ENCODE measurements at places on chromosomes 2 and 18.

DNA sequence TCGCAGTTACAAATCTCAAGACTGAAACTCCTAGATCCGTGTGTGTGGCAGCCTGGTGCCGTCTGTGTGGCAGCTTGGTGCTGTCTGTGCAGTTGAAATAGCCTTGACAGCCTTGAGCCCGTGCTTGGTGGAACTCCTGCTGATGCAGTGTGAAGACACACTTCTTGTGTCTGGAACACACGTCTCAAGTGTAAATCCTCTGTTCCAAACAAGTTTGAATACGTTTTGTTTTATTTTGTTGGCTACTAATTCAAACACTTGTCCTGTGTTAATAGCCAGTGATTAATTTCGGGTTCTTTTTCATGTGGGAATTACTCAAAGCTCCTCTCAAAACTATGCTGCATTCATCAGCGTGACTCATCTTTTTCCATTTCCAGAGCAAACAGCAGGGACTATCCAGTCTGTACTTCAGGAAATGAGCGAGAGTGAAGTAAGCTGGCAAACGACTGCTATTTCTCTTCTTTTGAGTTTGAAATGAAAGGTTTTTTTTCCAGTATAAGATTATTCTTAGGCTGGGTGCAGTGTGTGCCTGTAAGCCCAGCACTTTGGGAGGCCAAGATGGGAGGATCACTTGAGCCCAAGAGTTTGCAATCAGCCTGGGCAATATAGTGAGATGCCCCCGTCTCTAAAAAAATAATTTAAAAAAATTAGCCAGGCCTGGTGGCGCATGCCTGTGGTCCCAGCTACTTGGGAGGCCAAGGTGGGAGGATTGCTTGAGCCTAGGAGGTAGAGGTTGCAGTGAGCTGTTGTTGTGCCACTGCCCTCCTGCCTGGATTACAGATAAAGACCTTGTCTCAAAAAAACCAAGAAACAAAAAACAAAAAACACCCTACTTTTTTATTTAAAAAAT, 152.9 kb downstream of the SPP2 start:
- peak; percentile 37 for DNase-seq

GRCh38 chr2:217752714-217753459, 249.9 kb downstream of the TNS1 start:
- no peak for DNase-seq

GRCh38 chr2:10397878-10398277, 50.2 kb downstream of the ODC1 start:
- DNase-seq, result no peak

DNA sequence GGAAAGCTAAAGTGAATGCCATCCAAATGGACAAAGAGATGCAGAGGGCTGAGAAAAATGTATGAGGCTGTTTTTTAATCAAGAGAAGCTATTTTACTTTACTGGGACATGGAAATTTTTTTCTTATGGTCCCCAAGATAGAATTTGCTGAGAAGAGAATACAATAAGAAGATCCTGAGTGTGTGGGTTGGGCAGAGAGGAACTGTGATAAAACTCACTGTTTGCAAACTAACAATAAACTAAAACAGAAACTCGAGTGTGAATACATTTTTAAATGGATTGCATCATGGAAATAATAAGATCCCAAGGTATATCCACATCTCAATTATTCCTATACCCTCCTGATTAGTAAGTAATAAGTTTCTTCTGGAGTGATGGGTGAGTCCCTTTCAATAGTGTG, 4.4 kb downstream of the NEB start:
- no peak for DNase-seq

DNA sequence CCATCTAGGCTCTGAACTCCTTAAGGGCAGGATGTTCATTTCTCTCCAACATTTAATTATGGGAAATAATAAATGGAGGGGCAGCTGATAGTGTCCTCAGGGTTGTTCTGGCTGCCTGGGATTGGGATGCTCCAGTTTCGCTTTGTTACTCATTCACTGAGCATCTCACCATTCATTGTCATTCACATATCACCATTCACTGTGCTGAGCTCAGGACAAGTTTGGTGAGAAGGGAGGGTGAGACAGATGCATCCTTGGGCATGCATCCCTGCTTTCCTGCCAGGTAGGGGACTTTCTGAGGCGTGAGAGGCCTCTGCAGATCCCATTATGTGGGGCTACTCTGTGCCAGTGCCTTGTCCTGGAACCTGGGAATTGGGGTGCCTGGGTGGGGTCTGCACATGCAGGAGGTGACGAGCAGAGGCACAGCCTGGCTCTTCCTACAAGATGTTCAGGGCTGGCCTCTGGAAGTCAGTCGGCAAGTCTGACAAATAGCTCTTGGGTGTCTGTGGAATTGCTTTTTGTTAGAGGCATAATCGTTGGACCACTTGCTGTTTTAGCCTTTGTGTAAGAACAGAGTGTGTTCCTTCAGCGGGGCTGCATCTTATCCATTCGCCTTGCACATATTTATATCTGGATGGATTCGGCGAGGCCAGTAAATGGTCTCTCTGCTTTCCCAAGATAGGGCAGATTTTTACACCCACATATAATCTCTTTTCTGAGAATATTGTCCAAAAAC, 323.2 kb upstream of the THSD7B start:
- DNase-seq, result no peak

- no peak for DNase-seq
Observed at GRCh38 chr2:219563271-219563928, 7.9 kb downstream of the OBSL1 start.

DNA sequence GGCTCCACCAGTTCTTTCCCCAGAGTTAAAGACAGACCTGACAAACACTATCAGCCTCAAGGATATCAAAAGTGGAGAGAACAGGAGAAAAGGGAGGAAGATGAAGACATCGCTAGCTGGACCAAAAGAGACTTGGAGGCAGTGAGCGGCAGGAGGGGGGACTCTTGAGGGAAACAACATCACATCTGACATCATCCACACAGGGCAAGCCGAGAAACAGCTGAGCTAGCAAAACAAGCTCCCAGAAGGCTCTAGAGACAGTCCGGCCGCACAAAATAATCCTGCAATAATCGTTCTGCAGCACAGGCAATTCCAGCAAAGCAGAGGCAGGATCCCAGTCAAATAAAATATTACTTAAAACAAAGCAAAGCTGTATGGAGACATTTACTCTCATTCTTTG, 239.8 kb downstream of the EN1 start:
- DNase-seq, result no peak

DNA sequence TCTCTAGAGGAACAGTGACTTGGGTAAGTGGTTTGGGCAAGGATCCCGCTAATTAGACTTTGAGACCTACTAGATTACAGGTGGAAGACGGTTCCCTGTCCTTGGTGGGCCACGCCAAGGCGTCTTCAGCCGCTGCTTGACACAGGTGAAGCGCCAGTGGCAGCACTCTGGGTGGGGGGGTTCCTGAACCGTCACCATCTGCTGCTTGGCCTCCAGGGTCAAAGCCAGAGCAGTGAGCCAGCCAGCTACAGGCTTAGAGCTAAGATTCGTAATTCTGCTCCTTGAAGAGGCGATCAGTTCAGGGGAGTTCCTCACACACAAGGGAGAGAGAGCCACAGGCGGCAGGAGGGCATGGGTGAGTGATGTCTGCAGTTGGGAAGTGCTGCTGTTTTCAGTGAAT, 39.4 kb upstream of the RBM44 start:
- DNase-seq, result no peak

GRCh38 chr2:239198221-239198620, 202.6 kb downstream of the HDAC4 start:
- DNase-seq, result no peak

GRCh38 chr2:236977063-236977851, 108.4 kb upstream of the COPS8 start:
- DNase-seq, result no peak

DNA sequence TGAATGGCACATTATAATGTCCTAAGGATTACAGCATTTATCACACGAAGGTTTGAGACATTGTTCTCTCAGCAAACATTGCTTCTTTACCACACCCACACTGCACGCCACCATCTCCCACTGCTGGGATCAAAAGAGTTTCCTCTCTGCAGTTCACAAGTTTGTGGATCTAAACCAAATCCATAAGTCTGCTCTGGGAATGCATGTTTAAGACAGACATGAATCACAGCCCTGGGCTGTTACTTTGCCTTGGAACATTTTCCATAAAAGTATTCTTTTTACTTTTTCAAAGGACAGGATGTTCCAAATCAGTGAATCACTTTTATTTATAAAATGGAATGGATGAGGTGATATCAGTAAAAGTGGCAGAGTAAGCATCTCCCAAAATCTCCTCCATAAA, 36.1 kb downstream of the STPG4 start:
- no peak for DNase-seq

DNA sequence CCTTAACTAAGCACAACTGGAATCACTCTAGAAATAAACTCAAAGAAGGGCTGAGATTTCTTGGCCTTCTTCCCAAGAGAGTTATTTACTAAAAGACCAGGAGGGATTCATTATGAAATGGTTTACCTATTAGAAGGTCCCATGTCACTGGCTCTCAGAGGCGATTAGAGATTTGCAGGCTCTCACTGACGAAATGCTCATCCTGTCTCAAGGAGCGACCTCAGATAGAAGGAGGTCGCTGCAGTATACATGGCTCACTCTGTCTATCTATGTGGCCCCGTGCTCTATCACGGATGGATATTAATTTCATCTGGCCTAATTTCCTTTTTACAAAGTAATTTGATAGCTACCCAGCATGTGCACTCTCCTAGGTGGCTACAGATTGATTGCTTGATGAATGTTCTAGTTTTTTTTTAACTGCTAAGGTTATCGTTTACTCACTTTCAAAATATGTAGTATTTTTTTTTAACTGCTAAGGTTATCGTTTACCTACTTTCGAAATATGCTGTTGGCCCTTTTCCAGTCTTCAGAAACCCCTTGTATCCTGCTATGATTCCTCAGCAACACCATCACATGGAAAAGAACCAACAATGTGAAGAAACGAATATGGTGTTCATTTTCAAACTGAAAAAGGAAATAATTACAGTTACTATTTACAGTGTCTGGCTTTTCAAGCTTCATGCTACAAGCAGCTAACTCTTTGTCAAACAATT, 9.1 kb downstream of the SMIM21 start:
- DNase-seq, result no peak

- DNase-seq, result no peak
Observed at GRCh38 chr2:196925051-196925767, 1.3 kb downstream of the PGAP1 start.

- no peak for DNase-seq
Observed at GRCh38 chr2:160241251-160242137, 41.4 kb upstream of the ITGB6 start.

GRCh38 chr2:68721482-68722101, 13.0 kb upstream of the ARHGAP25 start:
- no peak for DNase-seq

DNA sequence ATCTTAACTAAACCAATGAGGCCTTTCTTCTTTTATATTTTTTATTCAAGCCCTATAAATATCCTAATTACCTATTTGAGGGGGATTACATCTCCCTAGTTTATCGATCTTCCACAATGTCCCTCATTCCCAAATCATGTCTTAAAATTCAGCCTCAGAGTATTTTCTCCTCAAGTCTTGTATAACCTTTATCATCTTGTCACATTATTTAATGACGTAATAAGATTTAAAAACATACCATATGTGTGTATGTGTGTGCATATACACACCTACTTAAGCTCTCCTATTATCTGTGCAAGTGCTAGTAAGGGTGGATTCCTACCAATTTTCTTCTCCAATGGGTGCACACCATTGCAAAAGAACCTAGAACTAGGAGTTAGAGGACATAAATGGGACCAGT, 421.1 kb downstream of the FIGN start:
- no peak for DNase-seq

GRCh38 chr18:79549638-79550000, 130.0 kb upstream of the CTDP1 start:
- no peak for DNase-seq

DNA sequence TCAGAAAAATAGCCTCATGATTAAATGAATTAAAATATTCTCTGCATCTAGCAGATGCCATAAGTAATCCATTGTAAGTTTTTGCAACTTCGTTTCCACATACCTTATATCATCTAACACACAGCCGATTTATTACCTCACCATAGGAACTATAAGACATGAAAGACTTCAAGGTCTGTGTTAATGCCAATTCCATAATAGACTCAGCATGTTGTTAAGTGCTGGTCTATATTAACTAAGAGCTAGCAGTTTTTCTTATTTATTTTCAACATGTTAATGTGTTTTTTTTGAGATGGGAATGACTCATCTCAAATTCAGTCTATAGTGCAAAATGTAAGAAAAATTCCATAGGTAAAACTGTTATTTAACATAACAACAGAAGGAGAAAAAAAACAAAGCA, 243.9 kb upstream of the GULP1 start:
- DNase-seq, result no peak

DNA sequence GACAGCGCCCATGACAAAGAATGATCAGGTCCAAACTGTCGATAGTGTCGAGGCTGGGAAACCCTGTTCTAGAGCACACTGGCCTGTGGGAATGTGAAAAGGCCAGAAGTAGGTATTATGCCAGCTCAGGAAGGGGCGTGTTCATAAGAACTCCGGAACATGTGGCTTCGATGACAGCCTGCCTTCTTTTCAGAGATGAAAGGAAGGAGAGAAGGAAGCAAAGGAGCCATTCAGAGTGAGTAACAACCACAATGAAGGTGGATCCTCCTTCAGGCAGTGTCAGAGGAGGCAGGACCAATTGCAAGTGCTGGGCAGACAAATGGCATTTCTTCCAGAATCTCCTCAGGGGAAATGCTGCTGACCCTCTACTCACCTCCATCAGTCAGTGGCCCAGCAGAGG, 58.5 kb downstream of the NCKAP5 start:
- no peak for DNase-seq

DNA sequence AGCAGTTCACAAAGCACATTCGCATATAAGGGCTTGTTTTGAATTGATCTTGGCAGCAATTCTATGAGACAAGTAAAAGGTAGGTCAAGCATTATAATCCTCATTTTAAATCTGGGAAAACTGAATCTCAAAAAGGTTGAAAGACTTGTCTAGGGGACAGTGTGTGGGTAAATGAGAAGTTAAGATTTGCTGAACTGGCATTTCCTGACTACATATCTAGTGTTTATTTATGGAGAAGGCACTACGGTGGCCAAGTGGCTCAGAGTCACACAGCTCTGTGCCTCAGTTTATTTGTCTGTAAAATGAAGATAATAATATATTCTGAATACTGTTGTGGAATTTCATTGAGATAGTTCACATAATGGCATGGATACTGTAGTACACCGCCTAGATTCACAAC, 16.3 kb upstream of the IL1RN start:
- DNase-seq, result no peak
